ENCODE measurements at places on chromosomes 2 and 18.
A peak's percentile ranks its signal among the peaks of the same experiment; 100 is the strongest.

DNA sequence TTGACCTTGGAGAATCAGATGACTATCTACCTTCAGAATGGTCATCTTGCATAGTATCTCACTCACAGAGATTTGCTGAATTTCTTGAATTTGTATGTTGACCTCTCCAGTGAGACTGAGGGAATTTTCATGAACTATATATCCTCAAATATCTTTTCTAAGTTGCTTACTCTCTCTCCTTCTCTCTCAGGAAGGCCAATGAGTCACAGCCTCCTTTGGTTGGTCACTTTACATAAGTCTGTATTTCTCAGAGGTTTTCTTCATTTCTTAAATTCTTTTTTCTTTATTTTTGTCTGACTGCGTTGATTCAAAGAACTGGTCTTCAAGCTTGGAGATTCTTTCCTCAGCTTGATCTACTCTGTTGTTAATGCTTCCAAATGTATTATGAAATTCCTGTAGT lies 51.7 kb downstream of the VIT start:
- DNase-seq: no peak

DNA sequence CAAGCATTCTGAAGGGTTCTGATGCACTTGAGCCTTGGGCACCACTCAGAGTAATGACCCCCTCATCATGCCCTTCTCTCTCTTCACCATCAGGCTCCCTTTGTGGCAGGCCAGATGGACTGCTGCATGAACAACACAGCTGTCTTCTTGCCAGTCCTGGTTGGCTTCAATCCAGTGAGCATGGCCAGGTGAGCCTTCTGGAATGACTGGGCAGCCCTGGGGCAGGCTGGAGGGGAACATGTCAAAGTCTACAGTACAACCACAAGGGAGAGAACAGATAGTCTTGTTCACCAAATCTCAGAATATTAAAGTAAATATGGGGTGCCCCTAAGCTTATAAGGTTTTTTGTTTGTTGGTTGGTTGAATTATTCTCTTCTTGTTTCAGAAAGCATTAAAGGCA lies 4.4 kb downstream of the GCKR start:
- no peak for DNase-seq

- no peak for DNase-seq
These were observed 115.6 kb downstream of the CACNB4 start for GRCh38 chr2:151983221-151983620.

GRCh38 chr2:128727404-128727803 lies 408.7 kb upstream of the HS6ST1 start:
- no peak for DNase-seq

DNA sequence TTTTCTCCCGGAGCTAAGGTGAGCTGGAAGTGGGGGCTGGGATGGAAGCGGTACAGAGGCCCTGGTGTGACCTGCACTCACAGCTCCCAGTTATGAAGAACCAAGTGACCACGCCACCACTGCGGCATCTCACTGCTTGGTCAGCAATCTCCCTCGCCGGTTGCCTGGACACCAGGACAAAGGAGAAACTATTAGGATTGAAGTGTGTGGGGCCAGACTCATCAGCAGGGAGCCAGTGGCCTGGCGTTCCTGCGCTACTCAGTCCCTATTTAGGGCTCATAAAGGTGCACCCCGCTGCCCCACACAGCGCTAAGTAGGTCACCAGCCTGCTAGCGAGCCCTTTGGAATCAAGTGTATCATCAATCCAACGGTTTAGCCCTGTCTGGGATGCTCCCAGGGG lies 82.9 kb downstream of the ZCCHC2 start:
- no peak for DNase-seq

- DNase-seq: no peak
These were observed 43.9 kb downstream of the ATIC start for GRCh38 chr2:215355801-215356200.

DNA sequence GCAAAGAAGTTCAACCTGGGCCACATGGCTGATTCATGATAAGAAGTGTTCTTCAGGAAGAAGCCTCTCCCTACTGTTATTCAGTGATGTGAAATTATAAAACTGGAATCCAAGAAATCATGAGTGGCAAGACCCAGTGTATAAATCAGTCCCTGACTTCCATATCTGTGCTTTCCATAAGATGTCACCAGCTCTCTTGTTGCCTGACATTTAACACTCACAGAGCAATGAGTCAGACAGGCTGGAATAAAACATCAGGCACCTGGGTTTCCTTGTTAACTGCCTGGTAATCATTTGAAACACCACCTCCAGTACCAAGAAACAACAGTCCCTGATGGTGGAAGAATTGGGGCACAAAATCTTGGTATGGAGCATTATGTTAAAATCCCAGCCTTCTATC lies 76.1 kb downstream of the SCG2 start:
- DNase-seq: no peak

GRCh38 chr2:222864296-222864695 lies 3.5 kb downstream of the ACSL3 start:
- no peak for DNase-seq

DNA sequence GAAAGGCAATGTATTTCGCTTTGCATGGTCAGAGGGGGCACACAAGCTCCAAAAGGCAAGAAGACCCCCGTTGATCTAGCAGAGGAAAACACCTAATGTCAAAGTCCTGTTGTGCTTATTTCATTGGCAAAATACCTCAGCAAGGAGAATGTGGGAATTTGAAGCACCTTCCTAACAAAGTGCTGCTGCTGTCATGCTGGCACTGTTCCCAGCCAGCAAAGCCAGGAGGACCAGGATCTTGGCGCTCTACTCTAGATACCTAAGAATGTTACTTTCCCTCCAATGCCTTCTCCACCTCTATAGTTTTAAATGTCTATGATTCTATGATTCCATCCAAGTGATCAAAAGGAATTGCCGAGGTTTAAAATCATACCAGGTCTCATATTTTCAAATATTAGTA lies 867.9 kb upstream of the POU3F3 start:
- no peak for DNase-seq

GRCh38 chr2:138078153-138078552 lies 113.9 kb downstream of the HNMT start:
- DNase-seq: no peak

- no peak for DNase-seq
These were observed 27.2 kb upstream of the COBLL1 start for GRCh38 chr2:164868563-164869419.

GRCh38 chr18:49177812-49178211 lies 227.0 kb upstream of the SMAD7 start:
- DNase-seq: no peak

GRCh38 chr2:239261796-239262483 lies 138.9 kb downstream of the HDAC4 start:
- DNase-seq: no peak

GRCh38 chr18:36132756-36133155 lies 3.1 kb downstream of the ELP2 start:
- no peak for DNase-seq

- no peak for DNase-seq
These were observed 543.2 kb upstream of the LRRTM4 start for GRCh38 chr2:78065366-78065765.

DNA sequence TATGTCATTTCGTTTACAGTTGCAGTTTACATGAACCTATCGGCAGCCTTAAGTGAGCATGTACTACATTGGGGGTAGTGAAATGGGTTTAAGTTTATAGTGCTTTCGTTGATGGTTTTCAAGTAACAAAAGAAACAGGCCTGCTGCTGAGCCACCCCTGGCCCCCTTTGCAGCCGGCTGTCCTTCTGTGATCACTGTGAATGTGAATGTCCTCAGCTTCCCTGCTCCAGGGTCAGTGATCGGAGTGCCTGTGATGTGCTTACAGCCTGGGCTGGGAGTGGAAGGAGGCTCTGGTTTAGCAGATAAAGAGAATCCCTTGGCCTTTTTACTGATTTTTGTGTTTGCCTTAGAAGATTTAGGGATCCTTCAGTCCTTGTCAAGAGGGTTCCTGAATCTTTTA lies 154.2 kb downstream of the FAM210A start:
- no peak for DNase-seq

GRCh38 chr18:24976502-24976901 lies 375.5 kb downstream of the ZNF521 start:
- no peak for DNase-seq

DNA sequence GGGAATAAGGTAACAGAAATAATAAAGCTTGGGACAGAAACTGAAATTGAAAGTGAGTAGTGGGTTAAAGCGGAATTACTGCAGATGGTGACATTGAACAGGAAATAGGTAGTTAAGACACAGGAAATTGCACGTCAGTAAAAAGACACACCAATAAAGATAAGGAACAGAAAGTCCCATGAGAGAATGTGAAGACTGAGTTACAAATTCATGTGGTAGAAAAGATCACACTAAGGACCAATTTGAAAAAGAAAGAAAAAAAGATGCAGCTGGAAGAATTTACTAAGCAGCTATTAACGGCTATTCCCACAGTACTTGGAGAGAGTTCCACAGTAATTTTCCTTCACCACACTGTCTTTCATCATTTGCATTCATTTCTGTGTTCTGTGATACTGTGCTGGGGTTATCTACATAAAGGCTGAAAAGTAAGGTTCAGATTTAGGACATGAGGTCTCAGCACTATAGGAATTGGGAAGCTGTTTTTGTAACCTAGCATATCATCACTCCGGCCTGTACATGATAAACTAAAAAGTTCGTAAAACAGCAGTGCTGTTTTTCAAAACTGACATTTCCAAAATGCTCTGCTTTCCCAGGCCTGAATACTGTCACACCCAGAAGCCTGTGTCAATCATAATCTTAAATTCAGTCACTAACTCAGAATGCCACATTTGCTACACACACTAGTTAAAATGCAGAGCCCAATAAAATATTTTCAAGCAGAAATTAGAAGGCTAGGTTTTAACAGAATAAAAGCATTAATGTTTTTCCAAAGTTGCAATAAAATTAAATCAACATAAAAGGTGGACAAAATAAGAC lies 42.9 kb downstream of the SRBD1 start:
- DNase-seq: no peak

GRCh38 chr2:88469202-88470114 lies 17.0 kb upstream of the FOXI3 start:
- no peak for DNase-seq

GRCh38 chr2:63650756-63651155 lies 62.0 kb downstream of the MDH1 start:
- DNase-seq: no peak

GRCh38 chr2:178542569-178542968 lies 62.3 kb downstream of the PLEKHA3 start:
- DNase-seq: no peak

GRCh38 chr2:234564699-234565098 lies 67.8 kb upstream of the ARL4C start:
- no peak for DNase-seq

DNA sequence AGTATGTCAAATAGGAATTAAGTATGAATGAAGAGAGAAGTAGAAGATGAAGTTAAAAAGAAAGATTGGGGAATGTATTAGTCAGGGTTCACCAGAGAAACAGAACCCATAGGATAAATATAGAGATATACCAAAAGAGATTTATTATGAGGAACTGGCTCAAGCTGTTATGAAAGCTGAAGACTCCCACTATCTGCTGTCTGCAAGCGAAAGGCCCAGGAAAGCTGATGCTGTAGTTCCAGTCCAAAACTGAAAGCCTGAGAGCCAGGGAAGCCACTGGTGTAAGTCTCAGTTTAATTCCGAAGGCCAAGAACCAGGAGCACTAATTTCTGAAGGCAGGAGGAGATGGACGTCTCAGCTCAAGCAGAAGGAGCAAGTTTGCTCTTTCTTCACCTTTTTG lies 200.9 kb upstream of the FN1 start:
- no peak for DNase-seq

GRCh38 chr2:211846036-211846400 lies 692.6 kb downstream of the ERBB4 start:
- DNase-seq: no peak

DNA sequence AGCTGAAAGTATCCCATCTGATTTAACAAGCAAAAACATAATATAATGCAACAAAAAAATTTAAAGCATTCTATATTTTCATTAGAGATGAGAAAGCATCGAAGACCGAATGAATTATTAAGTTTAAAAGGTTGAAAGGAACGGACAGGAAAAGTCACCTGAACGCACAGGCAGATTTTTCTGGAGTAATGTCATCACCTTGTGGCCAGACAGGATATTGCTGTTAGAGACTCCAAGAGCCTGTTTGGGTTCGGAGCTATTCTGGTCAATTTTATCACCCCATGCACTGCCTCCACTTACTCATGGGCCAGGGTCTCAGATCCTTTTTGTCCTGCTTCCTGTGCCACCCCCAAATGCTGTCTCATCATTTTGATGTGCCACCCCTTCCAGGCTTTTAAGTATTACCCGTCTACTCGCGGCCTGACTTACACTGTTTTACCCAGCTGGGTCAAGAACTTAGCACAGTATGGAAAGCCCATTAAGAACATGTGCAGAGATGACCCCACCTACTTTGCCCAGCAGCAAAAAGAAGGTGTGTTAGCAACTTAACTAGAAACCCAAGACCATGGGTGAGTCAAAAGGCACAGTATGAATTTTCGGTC lies 27.3 kb downstream of the GKN2 start:
- peak; percentile 22 for DNase-seq

DNA sequence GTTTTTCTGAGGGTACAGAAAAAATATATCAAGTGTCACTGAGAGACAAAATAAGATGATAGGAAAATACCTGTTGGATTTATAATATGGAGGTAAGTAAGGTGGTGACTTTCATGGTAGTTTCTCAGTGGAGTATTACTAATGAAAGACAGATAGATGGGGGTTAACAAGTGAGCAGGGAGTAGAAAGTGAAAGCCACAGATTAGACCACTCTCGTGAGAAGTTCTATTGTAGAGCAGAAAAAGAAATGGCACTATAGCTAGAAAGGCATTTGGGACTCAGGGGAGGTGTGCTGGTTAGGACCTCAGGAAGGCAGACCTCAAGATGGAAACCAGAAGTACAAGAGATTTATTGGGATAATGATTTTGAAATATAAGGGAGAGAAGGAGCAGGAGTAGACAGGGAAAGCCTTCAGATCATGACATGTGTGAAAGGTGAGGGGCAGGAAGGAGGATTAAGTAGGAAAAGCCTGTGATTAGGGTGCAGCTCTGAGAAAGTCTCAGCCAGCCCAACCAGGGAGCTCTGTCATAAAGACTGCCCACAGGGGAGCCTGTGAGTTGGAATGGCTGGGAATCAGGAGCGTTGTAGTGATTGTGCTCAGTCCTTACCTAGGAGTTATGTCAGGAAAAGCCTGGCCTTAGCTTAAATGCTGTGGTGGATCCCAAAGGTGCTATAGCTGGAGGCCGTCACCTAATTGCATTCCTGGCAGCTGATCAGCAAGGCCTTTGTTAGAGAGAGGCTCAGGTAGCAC lies 198.1 kb downstream of the IKZF2 start:
- no peak for DNase-seq

DNA sequence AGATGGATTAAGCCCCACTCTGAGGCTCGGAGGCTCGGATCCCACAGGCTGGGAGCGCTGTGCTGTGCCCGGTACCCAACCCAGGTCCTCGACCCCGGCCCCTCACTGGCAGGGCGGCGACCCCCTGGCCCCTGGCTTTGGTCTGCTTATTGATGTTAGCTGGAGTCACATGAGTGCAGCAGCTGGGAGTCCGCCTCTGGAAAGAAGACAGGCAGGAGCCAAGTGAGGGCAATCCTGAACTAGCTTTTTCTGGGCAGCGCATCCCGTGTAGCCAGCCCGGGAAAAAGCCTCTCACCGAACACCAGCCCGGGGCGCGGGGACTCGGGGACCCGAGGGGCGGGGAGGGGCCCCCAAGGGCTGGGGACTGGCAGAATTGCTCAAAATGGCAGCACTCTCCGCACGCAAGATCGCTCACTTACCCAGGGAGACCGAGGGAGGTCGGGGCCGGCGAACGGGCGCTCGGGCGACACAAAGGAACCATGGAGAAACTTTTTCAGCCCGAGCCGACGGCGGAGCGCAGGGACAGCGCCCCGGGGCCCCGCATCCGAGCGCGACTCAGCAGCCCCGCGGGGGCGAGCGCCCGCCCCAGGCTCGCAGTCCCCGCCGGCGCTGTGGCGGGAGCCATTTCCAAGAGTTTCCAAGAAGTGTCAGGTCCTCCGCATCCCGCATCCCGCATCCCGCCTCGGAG lies 567 bp downstream of the TMEM200C start:
- peak; percentile 80 for DNase-seq

All from right kidney (tissue), 9 donors.